Neural progenitor cell (in vitro differentiated cells): ENCODE measurements at places on chromosomes 5 and 9. TPM values are rescaled to one million over a fixed set of nuclear protein-coding genes. Genes with fewer than 3 reads are reported as not detected.

ACTL7B gene
- total RNA-seq: not detected in 2 replicates

HSD17B3 gene
- total RNA-seq: not detected in 2 replicates

ZNF483 gene
- 26.9 and 30.7 TPM in 2 replicates for total RNA-seq

TAL2 gene
- total RNA-seq: 2.5 TPM in 1 of 2 replicates, not detected in the other

DNA sequence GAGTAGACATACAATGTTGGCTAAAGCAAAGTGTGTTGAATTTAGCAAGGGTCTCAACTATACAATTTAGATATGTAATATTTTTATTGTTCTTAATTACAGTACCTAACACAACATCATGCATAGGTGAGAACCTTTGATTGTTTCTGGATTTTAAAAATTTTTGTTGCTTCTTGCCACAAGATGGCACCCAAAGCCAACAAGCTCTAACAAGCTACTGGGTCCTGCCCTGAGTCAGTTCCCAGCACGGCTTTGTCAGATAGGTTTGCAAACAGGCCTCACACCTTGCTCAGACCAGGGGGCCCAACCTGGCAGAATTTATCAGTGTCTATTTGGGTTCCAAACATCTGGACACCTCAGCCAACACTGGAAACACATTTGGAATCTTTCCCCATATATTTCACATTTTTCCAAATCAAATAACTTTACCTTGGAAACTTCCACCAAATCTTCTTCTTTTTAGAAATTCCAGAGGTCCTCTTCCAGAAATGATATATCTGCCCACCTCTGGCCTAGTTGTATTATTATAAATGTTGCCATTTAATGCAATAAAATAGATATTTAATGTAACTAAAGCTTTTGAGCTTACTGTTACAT, 49.5 kb upstream of the EGFLAM start:
- DNase-seq: peak; percentile 68

- DNase-seq: peak; percentile 88
These were observed at the start of gene IGFBPL1 for GRCh38 chr9:38423973-38424843. Gene IGFBPL1 (minus strand): TSS chr9:38424454. CDS start chr9:38424424, 30 bp downstream.

DNA sequence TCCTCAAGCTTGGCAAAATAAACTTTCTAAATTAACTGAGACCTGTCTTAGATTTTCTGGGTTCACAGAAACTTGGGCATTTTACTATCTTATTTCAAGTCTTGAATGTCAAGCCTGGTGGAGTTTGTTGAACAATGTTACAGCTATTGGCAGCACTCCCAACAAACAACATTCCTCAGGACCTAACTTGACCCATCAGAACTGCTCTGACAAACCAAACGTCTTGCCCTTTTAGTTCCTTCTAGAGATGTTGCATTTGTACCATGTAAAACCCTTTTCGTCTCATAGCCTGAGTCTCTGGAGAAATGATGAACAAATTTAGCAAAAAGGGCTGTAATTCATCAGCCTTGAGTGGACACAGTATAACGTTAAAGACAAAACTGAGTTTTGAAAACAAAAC, 51.1 kb downstream of the GNA14 start:
- no peak for DNase-seq

- DNase-seq: no peak
These were observed 98.3 kb upstream of the FBN2 start for GRCh38 chr5:128636361-128636760.

GRCh38 chr5:151903243-151903653, 21.4 kb downstream of the GLRA1 start:
- DNase-seq: peak; percentile 88
